Substantia nigra (tissue), 51 donors: ENCODE measurements at places on chromosomes 6 and 20.

- DNase-seq = no peak
Measured at GRCh38 chr6:114558153-114558552, 215.3 kb upstream of the HS3ST5 start.

DNA sequence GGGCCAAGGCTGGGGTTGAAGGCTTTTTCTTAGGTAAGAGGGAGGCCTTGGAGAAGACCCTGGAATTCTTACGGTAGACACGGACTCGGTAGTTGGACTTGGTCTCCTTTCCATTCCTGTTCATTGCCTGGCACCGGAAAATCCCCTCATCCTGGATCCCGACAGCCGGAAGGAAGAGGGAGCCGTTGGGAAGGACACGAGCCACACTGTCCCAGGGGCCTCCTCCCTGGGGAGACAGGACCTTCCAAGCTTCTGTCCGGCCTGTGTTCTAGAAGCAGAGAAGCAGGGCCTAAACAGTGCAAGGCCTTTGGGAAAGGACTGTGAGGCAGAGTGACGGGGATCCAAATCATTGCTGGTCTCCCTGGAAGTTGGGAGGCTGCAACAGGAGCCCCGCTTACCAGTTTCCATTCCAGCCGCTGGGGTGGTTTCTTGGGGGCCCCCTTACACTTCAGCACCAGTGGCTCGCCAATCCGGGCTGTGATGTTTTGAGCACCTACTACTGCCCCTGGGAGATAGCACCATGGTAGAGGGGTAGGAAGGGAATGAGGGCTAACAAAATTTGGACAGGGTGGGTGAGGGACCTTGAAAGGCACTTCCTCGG, 470 bp downstream of the AGER start:
- no peak for DNase-seq

GRCh38 chr20:41619360-41620100, 1.4 kb upstream of the CHD6 start:
- DNase-seq = no peak

GRCh38 chr6:109295109-109295773, 87.0 kb downstream of the CD164 start:
- DNase-seq = no peak

DNA sequence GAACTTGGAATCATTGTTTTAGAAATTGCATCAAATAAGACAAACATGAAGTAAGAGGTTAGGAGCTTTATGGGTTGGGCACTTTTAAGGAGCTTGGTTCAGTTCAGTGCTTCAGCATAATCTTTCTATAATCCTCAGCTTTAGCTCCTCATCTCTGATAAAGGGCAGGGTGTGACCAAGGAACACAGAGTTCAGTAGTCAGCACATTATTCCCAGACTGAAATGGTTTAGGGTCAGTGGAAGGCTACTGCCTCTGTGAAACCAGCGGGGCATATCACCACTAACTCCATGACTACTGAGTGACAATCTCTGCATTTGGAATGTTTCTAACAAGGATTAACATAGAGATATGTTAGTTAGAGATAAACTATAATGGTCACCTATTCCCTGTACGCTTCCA, 36.9 kb downstream of the CRYBG1 start:
- no peak for DNase-seq

DNA sequence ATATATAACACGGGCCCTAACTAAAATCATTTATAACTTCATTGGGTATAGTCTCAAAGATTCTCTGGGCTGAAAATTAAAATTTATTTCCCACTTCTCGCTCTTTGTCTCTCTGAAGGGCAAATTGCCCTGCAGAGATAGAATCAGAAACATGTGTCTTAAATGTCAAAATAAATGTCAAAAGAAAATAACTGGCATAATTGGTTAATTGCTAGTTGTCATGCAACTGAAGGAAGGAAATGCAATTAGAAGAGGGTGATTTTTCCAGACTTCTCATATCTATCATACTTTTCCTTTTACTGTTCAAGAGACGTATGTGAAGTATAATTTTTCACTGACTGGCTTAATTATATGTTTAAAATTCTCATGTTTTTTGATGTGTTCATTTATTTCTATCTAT, 80.3 kb upstream of the HMGCLL1 start:
- DNase-seq = no peak

DNA sequence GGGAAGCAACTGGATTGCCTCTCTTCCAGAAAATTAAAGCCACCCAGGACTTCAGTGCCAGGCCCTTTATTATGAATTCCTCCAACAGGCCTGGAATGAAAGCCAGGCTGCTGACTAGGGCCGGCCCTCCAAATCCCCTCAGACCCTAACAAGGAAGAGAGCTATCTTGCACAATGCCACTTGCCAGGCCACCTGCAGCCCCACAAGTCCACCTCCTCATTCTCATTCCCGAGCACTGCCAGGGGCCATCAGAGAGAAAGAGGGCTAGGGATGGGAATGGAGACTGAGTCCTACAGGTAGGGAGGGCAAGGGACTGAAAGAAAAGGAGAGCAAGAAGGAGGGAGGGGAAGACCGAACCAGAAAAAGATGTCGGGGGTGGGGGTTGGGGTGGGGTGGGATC, 86.5 kb downstream of the MRPL14 start:
- DNase-seq = no peak

- DNase-seq = no peak
Measured at GRCh38 chr6:154359161-154359574, 2.6 kb upstream of the IPCEF1 start.

DNA sequence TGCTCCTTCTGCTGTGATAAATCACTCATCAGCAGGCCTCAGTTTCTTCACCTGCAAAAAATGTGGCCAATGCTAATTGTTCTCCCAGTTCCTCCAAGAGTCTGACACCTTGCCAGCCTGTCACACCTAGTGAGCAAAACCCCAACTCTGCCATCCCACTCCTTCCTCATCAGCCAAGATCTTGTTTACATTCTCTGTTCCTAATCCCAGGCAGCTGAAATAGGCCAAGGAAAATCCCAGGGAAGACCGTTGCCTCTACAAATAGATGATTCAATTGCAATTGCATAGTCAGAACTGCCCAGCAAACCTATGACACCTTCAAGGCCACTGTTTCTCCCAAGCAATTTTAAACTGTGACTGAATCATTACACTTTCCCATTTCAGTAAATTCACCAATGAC, 78.7 kb downstream of the GMDS start:
- no peak for DNase-seq
